ENCODE measurements at places on chromosomes 7 and 10. TPM values are rescaled to one million over a fixed set of nuclear protein-coding genes. Genes with fewer than 3 reads are reported as not detected.

DNA sequence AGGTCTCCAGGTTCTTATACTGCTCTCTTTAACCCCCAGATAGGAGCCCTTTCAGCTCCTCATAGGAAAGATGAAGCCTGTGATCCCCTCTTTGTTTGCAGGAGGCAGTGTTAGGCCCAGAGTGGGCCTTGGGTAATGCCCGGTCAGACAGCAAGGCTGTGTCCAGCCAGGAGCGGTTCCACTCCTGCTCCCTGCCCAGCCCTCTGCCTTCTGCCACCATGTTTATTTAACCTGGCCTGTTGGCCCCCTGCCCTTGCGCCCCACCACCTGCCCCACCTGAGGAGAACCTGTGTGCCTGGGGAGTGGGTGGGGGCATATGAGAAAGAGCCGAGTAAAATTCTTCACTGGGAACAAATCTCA is 24.3 kb downstream of the CDH23 start:
- DNase-seq, result no peak

Gene VWC2
- total RNA-seq, result not detected

DNA sequence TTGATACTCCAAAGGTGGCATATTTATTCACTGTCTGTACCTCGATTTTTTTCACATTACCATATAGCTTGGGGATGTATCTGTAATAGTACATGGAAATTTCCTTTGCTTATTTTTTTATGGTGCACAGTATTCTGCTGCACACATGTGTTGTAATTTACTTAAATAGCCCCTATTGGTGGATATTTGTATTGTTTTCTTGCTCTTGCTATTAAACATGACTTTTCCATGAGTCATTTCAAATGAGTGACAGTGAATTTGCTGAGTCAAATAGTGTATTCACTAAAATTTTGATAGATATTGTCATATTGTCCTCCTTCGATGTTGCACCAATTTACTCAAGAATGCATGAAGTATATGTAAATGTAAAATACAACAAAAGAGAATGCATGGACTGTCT is 122.7 kb upstream of the STEAP4 start:
- peak; percentile 1 for DNase-seq

Gene CTBP2
- 60.6 TPM for total RNA-seq

- no peak for DNase-seq
Observed at GRCh38 chr7:146067880-146068279, 48.7 kb upstream of the CNTNAP2 start.

Gene WEE2
- total RNA-seq, result under 0.01 TPM

Gene GNAT3
- not detected for total RNA-seq

DNA sequence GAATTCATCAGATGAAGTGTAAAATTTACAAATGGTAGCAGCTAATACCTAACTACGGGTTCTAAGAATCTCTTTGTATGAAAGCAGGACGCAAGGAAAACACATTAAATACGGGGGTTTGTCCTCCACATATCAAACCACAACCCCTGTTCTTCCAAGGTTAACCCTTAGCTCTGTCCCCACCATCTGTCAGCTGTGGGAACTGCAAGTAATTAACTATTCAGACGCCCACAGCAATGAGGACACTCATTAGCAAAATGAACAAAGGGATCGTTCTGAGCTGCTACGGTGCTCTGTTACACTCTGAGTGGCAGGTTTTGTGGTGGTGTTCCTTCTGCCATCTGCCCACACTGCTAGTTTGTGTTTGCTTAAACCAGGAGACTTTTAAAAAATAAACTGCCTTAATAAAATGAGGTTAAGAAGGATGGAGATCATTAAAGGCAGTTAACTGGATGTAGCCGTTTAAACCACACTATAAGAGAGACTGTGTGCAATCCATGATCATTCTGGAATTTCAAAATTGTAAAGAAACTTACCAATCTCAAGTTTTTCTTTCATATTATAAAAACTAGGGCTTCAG is 51.4 kb downstream of the C10orf67 start:
- DNase-seq, result peak; percentile 53

Gene GBF1
- 10.3 TPM for total RNA-seq

DNA sequence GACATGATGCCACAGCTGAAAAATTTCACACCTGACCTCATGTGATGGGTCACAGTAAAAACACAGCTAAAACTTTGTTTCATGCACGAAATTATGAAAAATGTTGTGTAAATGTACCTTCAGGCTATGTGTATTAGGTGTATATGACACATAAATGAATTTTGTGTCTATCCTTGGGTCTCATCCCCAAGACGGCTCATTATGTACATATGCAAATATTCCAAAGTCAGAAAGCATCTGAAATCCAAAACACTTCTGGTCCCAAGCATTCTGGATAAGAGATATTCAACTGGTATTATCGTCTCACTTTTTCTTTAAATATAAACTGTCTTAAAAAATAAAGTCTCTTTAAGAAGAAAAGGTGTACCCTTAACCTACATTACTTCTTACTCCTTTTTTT is 145.4 kb downstream of the ATXN7L1 start:
- no peak for DNase-seq

- DNase-seq, result no peak
Observed at GRCh38 chr7:129072479-129073011, 17.6 kb upstream of the TNPO3 start.

DNA sequence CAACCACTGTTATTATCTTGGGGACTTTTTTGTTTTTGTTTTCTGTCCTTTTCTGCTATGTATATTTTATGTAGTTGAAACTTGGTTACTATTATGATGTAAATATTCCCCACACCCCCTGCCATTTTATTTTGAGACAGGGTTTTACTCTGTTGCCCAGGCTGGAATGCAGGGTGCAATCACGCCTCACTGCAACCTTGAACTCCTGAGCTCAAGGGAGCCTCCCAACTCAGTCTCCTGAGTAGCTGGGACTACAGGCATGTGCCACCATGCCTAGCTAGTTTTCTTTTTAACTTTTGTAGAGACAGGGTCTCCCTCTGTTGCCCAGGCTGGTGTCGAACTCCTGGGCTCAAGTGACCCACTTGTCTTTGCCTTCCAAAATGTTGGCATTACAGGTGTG is 18.0 kb downstream of the GSTO2 start:
- no peak for DNase-seq

GRCh38 chr7:158281441-158281840 is 306.2 kb downstream of the PTPRN2 start:
- no peak for DNase-seq

GRCh38 chr7:148422030-148422429 is 168.5 kb upstream of the C7orf33 start:
- DNase-seq, result no peak

Gene SH2D4B
- total RNA-seq, result not detected

DNA sequence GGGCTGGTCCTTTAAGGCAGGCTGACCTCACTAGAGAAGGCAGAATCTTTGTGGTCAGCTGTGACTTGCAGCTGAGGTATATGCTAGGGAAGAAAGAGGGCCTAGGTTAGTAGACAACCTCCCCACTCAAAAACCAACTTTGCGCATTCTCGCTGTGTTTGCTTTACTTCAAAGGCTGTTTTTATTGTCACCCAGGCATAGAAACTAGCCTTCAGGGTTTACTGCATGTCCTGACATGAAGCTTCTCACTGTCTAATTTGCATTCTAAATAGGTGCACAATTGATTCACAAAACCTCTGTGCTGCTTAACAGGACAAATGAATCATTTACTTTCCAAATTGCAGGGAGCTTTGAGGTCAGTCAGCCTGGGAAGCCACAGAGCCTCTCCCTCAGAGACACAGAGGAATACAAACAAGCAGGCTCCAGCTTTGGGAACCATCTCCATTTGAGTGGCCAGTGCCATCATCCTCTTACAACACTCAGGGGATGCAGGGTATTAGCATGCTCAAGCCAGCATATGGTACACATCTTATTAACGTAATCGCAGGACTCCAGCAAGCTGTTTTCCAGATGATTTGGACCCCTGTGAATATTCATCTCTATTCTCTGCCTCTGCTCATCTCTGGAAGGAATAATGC is 596.4 kb upstream of the GHITM start:
- no peak for DNase-seq

DNA sequence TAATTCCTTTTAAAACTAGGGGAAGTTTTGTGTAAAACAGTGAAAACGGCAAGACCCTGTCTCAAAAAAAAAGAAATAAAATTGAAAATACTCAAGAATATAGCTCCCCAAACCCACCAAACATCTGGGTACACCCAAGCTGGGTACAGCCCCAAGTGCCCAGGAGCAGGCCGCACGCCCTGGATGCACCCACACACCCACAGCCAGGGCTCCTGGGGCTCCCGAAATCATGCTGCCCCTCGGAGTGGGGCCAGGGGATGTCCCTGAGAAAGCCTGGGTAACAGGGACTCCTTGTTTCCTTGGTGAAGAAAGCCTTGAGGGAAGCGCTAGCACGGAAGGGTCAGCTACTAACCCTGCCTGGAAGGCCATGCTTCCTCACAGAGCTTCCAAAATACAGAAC is 10.1 kb downstream of the BNIP3 start:
- DNase-seq, result no peak

DNA sequence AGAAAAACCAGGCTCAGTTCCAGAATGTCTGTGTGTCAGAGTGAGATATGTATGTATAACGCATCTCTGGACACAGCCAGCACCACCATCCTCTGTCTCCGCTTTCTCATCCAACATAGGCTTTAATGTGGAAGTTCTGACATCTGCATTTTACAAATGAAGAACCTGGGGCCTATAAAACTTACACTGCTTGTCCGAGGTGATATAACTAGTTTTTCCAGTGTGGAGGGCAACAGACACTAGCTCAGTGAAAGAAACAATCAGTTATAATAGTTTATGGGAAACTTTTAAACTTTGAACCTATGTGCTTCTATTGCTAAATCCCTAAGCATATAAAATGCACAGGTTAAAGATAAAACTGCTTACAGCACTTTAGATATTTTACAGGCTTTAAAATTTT is 208.7 kb downstream of the CRPPA start:
- no peak for DNase-seq

GRCh38 chr10:54530299-54530698 is 270.7 kb downstream of the PCDH15 start:
- DNase-seq, result no peak

Measured in lung microvascular endothelial cell (primary cell).